ENCODE measurements at places on chromosomes 6 and 20.

- H3K27ac ChIP-seq, result no peak overlapping the region
- DNase-seq, result no peak
- no peaks in the 10 kb centered on the region for H3K4me1 ChIP-seq
- H3K36me3 ChIP-seq, result no peaks in the 10 kb centered on the region
- no peak overlapping the region for H3K4me3 ChIP-seq
Measured at GRCh38 chr6:40671001-40671693, 84.0 kb upstream of the LRFN2 start.

- no peak overlapping the region for H3K4me3 ChIP-seq
- H3K36me3 ChIP-seq, result no peaks in the 10 kb centered on the region
- no peaks in the 10 kb centered on the region for H3K27me3 ChIP-seq
- no peak for DNase-seq
Measured at GRCh38 chr6:104483225-104483834, 376.4 kb downstream of the HACE1 start.

- H3K4me3 ChIP-seq, result no peak overlapping the region
- DNase-seq, result peak; percentile 26
- peak overlapping the region; percentile 70 for H3K27ac ChIP-seq
- H3K4me1 ChIP-seq, result peaks cover 41% of the 10 kb centered on the region
Measured at GRCh38 chr6:11236076-11236750, 3.7 kb upstream of the NEDD9 start.

DNA sequence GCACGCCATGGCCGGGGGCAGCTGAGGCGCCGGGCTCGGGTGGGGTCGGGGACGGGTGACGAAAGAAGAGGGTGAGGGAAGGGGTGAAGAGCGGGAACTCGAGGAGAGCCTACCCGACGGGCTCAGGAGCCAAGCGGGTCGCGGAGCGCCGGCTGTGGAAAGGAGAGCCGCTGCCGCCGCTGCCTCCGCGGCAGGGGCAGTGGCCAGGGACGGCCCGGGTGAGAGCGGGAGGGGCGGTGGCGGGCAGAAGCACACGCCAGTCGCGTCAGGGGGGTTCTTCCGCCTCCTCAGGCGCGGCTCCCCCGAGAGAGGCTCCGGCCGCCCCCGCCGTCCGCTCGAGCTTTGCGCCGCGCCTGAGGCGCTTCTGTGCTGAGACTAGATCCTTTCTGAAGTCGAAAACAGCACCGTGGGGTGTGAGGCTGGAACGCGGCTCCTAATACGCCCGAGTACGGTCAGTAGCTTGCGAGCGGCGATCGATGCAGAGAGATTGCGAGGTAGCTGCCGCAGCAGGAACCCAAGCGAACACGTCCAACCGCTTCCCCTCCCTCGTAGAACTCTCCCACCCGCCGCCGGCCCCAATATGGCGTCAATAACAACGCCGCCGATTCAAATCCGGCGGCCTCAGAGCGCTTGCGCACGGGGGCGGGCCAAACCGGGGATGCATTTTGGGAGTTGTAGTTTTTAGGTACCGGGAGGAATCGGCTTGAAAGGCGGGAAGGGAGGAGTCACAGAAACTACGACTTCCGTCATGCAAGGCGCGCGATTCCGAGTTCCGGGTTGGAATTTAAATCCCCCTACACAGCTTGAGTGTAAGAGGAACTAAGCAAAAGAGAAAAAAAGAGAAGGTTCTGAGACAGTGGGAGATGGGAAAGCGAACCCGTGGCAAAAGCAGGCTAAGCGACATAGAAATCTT is at the start of gene AKIRIN2:
Gene AKIRIN2 (minus strand): TSS at position 558 of the 913 bp plus-strand sequence. CDS start 549 bp downstream, at position 9.
- H3K27me3 ChIP-seq, result no peaks in the 10 kb centered on the region
- peak; percentile 96 for DNase-seq
- peaks cover 34% of the 10 kb centered on the region for H3K4me1 ChIP-seq
- peaks cover 30% of the 10 kb centered on the region for H3K36me3 ChIP-seq

DNA sequence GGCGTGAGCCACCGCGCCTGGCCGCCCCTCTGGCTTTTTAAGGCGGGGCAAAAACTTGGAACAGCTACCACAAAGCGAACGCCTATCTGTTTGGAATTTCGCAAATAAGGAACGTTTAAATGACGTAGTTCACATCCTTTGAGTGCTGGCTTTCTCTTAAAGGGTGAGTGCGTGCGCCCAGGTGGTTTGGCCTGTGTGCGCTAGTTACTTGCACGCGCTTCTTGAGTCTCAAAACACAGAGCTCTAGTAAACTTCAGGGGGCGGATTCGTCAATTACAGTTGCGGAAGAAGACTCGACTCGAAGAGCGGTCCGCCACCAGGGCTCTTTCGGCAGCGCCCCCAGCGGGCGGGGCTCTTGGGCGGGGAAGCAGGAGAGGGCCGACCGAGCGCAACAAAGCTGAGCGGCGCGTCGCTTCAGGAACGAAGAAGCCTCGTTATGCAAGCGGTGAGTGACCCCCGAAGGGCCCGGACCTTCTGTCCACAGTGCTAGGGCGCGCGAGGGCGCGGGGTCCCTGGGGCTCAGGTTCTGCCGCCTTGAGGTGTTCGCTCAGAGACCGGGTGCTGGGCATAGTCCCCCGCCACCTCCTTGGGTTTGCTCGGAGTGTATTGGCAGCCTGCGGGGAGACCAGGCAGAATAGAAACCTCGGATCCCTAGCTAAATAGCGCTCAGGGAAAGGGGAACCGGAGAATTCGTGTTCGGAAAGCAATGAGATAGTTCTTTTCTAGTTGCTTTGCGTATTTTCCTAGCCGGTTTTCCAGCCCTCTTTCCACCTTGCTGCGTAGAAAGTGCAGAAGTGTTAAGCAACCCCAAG is at the start of gene SYCP2L:
Gene SYCP2L (plus strand): TSS at position 362 of the 812 bp plus-strand sequence. CDS start 75 bp downstream, at position 437.
- H3K4me1 ChIP-seq, result peaks cover 4% of the 10 kb centered on the region
- H3K27me3 ChIP-seq, result peaks cover 77% of the 10 kb centered on the region
- H3K36me3 ChIP-seq, result no peaks in the 10 kb centered on the region
- no peak for DNase-seq
- no peak within 1 kb of the TSS for H3K27ac ChIP-seq

DNA sequence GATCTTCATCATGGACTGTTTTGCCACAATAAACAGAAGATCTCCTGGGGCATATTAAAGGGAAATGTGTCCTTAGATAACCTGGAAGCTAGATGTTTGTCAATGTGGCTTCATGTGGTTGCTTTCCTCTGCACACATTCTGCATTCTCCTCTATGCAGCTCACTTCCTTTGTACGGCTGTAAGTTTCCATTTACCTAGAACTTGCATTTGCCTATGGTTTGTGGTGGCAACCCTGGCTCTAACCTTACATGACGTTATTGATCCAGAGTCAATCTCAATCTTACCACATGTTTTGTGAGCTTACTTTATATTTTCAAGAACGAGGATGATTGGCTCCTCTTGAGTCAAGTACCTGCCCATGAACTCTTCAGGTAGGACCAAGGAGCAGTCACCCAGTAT is 863.1 kb downstream of the MAFB start:
- H3K27me3 ChIP-seq, result no peaks in the 10 kb centered on the region
- H3K4me3 ChIP-seq, result no peak overlapping the region
- no peak for DNase-seq
- H3K36me3 ChIP-seq, result no peaks in the 10 kb centered on the region
- no peak overlapping the region for H3K27ac ChIP-seq
